ENCODE measurements at places on chromosomes 13 and 19.
A peak's percentile ranks its signal among the peaks of the same experiment; 100 is the strongest.

DNA sequence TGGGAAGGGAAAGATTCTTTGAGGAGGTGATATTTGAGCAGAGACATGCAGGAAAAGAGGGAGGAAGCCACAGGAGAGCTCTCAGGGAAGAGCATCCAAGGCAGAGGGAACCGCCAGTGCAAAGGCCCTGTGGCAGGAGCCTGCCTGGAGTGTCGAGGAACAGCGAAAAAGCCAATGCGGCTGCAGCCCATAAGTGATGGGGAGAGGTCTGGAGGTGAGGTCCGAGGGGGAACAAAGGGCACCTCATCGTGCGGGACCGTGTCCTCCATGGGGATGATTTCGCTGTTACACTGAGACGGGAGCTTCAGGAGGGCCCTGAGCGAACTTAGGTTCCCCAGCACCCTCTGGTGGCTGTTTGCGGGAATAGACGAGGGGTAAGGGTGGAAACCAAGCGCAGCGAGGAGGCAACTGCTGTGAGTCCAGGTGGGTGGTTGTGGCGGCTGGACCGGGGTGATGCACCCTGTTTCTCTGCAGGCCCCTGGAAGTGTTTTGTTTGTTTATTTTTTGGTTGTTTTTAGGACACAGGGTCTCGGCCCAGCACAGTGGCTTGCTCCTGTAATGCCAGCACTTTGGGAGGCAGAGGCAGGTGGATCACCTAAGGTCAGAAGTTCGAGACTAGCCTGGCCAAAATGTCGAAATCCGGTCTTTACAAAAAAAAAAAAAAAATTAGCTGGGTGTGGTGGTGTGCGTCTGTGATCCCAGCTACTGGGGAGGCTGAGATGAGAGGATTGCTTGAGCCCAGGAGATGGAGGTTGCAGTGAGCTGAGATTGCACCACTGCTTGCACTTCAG is 5.9 kb upstream of the EHD2 start:
- peak; percentile 79 for DNase-seq

GRCh38 chr19:711254-711653 is 2.5 kb downstream of the PALM start:
- DNase-seq, result no peak

GRCh38 chr13:101869553-101869952 is 417.1 kb downstream of the ITGBL1 start:
- peak; percentile 3 for DNase-seq

DNA sequence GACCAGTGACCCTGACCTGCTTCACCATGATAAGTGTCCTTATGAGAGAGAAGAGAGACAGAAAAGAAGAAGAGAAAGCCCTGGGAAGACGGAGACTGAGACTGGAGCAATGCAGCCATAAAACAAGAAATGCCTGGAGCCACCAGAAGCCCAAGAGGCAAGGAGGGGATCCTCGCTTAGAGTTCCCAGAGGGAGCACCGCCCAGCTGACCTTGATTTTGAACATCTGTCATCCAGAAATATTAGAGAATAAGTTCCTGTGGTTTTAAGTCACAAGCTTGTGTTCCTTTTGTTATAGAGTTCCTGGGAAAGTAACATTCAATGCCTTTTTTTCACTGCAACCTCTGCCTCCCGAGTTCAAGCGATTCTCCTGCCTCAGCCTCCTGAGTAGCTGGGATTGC is 20.2 kb downstream of the CERS1 start:
- no peak for DNase-seq

DNA sequence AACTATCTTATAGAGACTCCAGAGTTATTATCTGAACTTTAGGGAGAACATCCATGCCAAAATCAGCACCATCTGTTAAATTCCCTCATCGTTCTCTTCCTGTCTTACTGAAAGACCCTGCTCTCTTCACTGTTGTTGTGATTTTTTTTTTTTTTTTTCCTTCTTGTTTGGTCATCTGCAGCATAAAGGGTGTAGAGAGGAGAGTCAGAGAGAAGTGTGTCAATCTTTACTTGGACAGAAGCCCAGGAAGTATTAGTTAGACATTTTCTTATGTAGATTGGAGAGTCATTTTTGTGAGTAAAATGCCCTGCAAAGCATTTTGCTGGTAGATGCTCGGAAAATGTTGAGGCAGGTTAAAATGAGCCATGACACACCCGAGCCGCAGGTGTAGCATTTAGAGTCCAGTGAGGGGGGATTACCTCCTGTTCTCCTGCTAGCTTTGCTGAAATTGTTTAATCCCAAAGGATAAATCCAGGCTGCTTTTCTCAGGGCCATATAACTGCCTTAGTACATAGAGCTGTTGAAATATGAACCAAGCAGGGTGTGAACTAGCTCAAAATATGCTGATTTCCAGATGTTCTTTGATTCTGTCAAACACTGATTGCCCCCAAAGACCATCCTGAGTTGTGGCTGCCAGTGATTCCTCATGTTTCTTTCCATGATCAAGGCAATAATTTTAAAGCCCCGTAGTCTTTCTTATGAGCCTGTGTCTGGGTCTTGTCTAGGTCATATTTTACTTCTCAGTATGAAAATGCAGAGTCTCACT is 143.5 kb downstream of the DCT start:
- DNase-seq, result peak; percentile 52

DNA sequence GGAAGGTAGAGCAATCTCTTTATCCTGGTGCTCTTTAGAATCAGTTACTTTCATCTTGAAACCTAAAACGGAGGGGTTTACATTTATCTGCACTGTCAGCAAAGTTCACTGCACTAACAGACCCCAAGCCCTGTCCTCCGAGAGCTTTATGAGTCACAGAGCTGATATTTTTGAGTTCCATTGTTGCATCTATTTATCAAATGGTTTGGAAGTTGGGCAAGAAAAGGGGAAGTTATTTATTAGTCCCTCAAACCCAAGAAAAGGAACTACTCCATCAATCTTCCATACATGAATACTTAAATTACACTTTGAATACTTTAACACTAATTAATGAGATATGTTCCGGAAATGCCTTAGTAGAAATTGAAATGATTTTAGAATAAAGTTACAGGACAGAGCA is 55.5 kb downstream of the EDNRB start:
- DNase-seq, result no peak

GRCh38 chr19:49591731-49592485 is 926 bp downstream of the PRR12 start:
- DNase-seq, result peak; percentile 32

- DNase-seq, result no peak
Measured at GRCh38 chr13:73045031-73045430, 13.8 kb upstream of the KLF5 start.

- DNase-seq, result no peak
Measured at GRCh38 chr13:72218966-72219365, 352.0 kb upstream of the DACH1 start.

- no peak for DNase-seq
Measured at GRCh38 chr19:19849056-19849455, 16.6 kb upstream of the ZNF253 start.

DNA sequence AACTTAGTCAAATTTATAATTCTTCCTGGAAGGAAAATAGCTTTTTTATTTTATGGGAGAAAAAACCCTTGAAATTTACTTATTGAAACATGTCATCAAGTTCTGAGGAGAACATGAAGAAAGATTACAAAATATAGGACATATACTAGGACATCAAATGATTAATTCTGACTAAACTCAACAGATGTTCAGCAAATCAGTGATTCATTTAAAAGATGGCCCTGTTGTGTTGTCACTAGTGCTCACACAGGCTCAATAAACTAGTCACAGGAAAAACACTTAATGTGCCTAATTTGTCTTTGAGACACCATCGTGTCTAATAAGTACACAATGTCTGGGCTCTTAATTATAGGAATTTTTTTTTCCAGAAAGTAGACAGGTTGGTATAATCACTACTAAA is 223.8 kb upstream of the TMTC4 start:
- no peak for DNase-seq

GRCh38 chr13:98496479-98496791 is 80.5 kb downstream of the STK24 start:
- DNase-seq, result no peak

GRCh38 chr13:76035711-76036110 is 399.6 kb downstream of the LMO7 start:
- DNase-seq, result no peak

- no peak for DNase-seq
Measured at GRCh38 chr13:69178000-69178399, 929.6 kb upstream of the ATXN8OS start.

GRCh38 chr13:27665761-27666160 is 44.1 kb downstream of the POLR1D start:
- no peak for DNase-seq

- DNase-seq, result no peak
Measured at GRCh38 chr13:41606646-41607045, 149.3 kb downstream of the RGCC start.

DNA sequence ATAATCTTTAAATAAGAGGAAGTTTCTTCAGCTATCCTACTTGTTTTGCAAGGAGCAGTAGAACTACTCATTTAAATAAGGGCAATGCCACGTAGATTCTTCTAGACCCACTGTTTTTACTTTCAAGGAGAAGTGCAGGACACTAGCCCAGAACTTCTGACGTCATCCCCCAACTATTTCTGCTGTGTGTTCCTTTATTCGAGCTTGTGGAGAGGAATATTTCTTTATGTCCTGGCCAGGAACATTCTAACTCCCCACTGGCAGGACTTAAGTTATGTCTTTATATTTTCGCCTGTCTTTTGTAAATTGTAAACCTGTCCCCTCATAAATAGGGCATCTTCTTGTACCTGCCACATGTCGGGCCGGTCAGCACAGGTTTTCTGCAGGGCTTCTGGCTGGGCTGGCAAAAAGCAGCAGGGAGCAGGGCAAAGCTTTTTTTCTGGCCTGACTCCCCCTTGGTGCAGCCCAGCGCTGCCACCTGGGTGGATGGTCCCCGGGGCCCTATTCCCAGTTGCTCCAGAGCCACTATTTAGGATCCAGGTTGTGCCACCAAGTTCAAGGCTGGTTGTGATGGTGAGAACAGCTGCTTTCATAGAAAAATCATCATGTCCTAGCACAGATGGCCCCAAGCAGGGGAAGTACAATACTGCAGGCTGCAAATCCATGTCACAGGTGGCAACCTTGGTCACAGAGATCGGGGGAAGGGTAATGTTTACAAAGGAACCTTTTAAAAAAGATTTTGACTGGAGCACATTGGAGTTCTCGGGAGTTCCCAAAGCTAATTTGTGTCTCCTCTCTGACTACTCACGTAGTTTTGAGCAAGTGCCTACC is 1.8 kb downstream of the MBNL2 start:
- DNase-seq, result peak; percentile 88

DNA sequence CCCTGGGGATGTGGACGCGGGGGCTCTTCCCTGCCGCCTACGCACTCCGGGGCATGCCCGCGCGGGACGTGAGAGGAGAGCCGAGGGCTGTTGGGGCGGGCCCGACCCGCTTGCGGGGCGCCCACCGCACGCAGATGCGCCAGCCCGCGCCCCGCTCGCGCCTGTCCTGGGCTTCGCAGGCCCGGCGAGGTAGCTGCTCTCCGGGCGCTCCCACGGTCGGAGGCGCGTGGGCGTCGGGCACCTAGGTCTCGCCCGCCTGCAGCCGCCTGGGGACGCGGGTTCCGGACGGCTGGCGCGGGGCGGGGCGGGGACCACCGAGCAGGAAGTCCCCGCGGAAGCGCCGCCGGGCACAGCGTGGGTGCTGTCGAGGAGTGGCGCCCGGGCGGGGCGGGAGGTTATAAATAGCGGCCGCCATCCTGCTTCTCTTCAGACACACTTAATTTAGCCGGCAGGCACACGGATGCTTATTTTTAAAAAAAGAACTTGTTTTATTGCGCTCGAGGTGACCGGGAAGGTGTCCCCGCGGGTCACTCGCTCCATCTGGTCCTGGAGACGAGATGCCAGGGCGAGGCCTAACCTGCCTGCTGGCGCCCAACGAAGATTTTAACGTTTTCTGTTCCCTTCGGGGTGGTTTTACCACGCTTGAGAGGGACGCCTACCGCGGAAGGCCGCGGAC is 561 bp upstream of the GJA3 start:
- no peak for DNase-seq

- peak; percentile 52 for DNase-seq
Measured at GRCh38 chr19:14479975-14480699, 5.0 kb upstream of the PTGER1 start.

DNA sequence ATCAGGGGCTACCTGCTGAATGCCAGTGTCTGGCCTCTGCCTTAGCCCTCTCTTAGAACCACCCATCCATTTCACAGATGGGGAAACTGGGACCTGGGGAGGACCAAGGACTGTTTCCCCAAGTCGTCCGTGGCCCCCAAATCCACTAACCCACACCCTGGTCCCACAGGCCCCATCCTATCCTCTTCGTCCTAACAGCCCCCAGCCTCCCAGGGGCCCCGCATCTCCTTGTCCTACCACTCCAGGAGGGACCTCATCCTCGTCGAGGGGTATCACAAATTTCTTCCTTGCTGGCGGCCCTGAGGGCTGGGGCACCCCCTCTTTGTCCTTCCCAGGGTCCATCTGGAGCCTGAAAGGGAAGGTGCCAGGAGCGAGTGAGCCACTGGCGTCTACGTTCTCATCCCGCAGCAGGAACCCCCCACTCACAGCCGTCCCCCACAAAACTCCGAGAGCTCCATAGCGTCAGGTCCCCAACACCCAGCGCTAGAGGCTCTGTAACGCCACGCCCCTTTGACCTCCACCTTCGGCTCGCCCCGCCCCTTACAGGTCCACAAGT is 606 bp downstream of the ERCC1 start:
- no peak for DNase-seq

GRCh38 chr13:19061278-19061677 is 120.3 kb downstream of the TUBA3C start:
- DNase-seq, result no peak

GRCh38 chr19:55418185-55418584 is 10.6 kb upstream of the UBE2S start:
- DNase-seq, result peak; percentile 83

DNA sequence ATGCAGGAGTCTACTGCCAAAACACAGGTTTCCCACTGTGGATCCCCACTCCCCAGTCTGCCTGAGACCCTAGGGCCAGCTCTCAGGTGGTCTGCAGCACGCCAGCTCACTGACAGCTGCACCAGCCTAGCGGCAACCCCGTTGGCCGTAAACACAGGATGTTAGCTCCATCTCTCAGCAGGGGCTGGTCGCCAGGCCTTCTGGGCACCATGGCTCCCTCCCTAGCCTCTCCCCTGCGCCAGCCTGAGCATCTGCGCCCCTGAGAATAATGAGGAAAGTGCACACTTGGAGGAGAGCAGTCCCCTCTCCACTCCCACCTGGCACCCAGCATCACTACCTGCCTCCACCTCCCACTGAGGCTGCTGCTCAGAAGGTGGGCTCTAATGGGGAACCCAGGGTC is 20.8 kb upstream of the EPHX3 start:
- no peak for DNase-seq

DNA sequence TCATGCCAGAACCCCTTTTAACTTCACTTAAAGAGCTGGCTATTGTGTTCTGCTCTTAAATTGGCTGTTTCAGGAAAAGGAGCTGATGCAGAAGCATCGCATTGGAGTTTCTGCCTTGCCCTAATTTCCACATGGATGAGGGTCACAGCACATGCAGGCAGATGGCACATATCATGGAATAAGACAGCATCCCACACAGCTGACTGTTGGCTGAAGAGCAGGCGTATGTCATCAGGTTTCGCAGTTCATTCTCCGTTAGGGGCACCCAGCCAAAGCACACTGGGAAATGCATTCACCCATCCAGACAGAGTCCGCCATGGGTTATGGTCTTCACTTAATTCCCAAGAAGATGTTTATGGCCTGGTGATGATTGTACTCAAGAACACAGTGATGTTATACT is 572.5 kb downstream of the LIG4 start:
- DNase-seq, result no peak

GRCh38 chr13:111034811-111035210 is 80.3 kb upstream of the ARHGEF7 start:
- peak; percentile 16 for DNase-seq

All from kidney tubule cell (primary cell).